ENCODE measurements at places on chromosomes 4 and X.

DNA sequence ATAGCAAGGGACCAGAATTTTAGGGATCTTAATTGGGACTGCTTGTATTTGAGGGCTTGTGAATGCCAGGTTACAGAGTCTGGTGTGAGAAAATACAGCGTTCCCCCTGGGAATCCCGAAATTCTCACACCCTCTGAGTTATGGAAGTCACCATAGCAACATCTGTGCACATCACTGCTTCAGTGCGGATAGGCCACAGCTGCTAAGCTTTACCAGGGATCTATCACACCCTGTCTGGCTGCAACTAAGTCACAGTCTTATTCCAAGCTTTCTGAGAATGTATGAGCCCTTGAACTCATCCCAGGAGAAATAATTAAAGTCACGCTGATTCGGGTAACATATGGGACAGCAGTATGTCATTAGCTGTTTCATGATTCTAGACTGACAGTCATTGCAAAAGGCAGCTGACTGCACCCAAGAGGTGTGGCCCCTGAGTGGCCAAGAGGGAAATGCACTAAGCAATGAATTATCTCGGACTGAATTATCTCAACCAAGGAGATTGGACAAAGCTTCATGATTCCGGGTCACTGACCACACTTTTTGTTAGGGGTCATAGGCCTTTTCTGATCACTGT lies 46.7 kb upstream of the BTC start:
- no peak for DNase-seq

- DNase-seq, result no peak
Observed at GRCh38 chrX:106999002-106999975, 723 bp downstream of the MORC4 start.

DNA sequence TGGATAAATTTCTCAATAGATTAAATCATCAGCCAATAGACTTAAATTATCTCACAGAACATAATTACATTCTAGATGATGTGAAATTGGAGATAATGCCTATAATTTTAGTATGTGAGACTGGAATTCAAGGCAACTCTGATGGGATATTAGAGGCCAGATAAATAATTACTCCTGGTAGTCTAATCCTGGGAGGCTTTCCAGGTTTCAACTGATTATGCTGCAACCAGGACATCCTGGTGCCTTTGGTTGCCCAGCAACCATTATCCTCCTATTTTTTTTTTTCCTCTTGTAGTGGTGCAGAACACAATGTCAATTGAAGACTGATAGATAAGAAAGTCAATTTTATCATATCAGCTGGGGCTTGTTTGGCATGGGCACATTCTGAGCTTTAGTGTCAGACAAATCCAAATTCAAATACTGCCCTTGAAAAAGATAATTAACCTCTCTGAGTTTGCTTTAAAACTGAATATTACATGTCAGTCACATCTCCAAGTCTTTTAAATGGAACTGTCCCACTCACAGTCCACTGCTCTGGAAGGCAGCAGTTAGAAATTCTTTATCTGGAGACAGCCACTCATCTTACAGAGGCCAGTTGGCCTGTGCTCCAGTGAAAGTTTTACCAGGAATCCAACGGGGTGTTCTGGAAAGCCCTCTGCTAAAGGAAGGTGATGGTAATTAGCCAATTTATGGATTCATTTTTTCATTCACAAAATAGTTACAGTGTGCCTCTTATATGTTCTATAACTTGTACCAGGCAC lies 95.3 kb upstream of the GUCY1A1 start:
- no peak for DNase-seq

- DNase-seq, result no peak
Observed at GRCh38 chr4:159047478-159048165, 55.3 kb upstream of the RAPGEF2 start.

- no peak for DNase-seq
Observed at GRCh38 chrX:31819455-31819854, 747.6 kb upstream of the FTHL17 start.

- no peak for DNase-seq
Observed at GRCh38 chr4:56757261-56757746, 64.2 kb downstream of the SPINK2 start.

DNA sequence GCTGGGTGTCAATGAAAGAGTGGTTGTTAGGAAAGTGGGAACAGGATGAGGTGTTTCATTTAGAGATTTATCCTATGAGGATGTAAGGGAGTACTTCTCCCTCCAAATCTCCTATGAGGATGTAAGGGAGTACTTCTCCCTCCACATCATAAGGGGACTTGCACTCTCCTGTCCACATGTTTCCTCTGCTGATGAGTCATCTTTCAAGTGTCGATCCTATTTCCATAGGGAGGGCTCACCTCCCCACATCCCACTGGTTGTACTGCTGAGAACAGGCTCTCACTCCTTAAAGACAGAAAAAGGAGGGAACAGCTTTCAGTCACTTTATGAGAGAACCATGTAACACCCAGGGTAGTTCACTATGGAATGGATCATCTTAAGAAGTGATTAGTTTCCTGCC lies 65.0 kb downstream of the INPP4B start:
- no peak for DNase-seq

GRCh38 chr4:133186210-133186609 lies 37.1 kb downstream of the PCDH10 start:
- no peak for DNase-seq

DNA sequence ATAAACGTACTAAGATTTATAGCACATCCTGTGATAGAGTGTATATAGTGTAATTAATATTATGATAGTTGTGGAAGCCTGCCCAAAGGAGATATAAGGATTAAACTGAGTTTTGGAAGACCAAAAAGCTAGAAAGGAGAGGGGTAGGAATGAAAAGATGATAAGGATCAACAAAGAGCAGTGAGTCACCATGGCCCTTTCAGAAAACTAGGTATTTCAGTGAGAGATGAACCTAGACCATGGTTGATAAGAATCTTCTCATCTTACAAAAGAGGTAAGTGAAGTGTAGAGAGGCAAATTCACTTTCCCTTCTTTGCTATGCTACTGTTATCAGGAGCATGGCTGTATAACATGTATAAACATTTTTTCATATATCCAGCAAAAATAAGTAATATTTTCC lies 133.8 kb upstream of the PLAC1 start:
- DNase-seq, result no peak

GRCh38 chr4:82780752-82781231 lies 17.8 kb downstream of the SCD5 start:
- DNase-seq, result no peak

DNA sequence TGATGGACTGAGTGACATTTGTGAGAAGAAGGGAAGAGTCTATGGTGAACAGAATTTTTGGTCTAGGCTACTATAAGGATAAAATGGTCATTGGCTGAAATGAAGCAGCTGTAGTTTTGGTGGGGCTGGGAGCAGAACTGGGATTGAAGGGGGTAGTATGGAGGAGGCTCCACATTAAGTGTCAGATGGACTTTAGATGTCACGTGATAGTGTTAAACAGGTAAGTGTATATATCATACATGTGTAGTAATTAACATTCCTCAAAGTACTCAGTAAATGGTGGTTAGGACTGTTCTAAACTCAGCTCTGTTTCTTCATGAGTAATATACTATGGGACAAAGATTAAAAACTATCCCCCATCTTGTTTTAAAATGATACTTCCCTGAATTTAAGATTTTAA lies 947.9 kb downstream of the PDHA2 start:
- DNase-seq, result no peak

DNA sequence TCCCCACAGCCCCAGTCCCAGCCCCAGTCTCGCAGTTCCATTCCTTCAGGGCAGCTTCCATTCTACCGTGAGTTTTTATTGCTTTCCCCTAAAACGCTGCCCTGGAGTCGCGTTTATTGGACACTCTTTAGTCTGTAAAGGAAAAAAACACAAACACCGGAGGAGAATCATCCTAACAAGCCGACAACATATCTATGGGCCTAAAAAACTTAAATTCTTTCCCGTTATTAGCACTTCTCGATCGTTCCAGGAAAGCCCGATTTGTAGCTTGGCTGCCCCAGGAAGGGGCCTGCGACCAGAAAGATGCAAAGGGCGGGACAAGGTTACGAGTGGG lies 178.5 kb downstream of the CBR4 start:
- DNase-seq, result no peak

DNA sequence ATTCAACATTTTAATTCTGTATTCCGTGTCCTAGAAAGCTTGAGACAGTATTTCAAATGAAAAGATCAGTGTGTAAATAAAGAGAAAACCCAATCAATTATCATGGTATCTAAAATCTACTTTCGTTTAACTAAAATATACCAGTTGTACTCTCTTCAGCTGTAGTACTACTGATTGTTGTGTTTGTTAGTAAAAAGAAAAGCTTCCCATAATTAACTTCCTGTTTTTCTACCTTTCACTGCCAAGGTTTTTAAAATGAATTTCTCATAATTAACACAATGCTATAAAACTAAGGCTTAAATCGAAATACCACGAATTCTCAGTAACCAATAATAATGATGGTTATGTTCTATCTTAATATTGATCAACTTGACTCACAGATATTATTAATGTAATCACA lies 37.4 kb downstream of the PPP3CA start:
- no peak for DNase-seq

DNA sequence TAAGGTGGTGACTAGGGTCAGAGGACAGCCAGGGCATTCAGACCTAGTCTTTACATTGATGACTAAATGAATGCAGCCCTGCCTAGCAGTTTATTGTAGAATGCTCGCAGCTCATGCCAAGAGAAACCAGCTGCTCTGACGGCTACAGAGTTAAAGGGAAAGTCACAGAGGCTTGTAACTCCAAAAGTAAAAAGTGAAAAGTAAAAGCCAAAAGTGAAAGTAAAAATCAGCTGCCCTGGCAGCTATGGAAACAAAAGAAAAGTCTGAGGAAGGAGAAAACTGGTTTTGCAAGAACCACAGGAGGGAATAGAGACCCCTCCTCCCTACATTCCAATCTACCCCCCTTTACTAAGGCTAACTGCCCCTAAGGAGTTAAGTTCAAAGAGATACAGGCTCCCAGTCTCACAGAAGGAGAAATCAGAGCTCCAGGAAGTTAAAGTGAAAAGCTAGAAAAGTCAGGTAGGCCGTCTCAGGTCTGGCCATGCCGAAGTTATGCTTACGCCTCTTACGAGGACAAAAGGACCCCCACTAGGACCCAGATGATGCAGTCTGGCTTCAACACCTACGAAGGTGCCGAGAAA lies 6.0 kb downstream of the GAGE10 start:
- no peak for DNase-seq

DNA sequence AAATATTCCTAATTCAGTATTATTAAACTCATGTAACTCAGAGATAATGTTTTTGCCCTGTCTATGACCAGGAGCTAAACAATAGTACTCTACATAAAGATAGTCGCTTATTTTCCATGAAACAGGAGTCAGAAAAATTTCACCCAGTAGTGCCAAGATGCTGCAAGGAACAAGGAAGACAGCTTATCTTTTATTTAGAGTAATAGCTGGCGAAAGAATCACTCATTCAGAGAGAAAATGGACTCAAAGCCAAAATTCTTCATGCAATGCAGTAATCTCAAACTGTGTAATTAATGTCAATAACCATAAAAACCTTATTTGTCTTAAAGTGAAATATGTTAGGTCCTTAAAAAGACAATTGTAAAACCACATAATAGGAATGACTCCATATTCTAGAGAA lies 477.8 kb downstream of the ANKRD50 start:
- DNase-seq, result no peak

- no peak for DNase-seq
Observed at GRCh38 chr4:4249866-4250265, 1.8 kb upstream of the TMEM128 start.

- DNase-seq, result no peak
Observed at GRCh38 chr4:26174027-26174426, 146.8 kb upstream of the RBPJ start.

DNA sequence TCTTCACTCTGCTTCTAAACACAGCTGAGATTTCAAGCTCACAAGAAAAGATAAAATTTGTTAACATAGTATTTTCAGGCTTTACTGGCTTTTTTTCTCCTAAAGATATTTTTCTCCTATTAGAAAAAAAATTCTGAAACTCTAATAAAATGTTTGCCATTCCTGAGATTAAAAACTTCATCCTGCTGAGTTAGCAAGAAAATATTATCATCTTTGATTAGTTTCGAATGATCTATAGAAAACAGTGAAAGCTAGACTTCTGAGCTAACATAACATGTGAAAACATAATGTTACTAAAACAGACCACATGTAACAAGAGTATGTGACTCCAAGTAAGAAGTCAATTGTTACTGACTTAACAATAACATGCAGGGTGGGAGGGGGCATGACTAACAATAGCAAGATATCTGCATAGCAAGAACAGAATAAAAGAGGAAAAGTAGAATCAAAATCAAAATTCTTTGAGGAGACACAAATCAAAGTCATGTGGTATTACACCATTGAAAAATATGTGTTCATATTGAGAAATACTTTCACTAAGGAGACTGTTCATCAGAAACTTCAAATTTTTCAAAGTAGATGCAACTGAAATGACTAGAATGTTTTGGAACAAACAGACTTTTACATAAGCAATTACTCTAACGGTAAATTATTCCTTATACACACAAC lies 14.5 kb downstream of the TBCK start:
- DNase-seq, result no peak

DNA sequence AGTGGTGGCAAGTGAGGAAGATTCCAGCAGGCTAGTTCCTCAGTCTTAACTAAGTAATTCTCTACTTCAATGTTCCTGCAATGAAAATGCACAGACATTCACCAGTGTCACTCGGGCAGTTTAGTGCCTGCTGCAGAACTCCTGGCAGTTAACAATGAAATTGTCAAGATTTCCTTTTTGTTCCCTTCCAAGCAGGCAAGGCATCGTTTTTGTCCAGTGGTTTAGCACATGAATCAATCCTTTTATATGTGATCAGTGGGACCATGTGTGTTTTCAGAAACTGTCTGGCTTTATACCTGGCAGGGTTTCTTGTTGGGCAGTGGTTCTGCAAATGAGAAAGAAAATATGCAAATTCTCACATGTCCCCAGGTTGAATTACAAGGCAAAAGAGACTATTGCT lies 122.2 kb downstream of the GBA3 start:
- DNase-seq, result no peak

GRCh38 chr4:102692474-102692873 lies 68.3 kb downstream of the MANBA start:
- no peak for DNase-seq

DNA sequence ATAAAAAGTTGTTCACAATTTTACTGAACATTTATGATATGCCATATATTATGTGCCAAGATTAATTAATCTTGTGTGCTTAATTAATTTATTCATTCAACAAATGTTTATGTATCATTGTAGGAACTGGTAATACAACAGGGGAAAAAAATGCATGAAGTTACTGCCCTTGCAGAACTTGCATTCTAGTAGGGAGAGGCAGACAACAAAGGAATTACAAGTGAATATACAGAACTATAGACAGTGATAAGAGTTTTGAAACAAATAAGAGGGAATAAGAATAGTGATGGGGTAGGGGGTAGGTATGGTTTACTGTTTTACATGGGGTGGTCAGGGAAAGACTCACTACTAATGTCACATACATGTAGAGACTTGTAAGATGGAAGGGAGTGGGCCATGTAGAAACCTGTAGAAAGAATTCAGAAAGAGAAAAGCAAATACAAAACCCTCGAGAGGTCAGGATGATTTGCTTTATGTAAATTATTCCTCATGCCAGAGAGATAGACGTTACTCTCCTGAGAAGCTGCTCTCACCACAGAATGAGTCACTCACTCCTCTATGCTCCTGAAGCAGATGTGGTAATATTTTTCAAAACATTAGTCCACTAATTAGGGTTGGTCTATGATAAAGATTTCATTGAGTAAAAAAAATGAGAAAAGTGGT lies 855.0 kb upstream of the GRID2 start:
- no peak for DNase-seq

- no peak for DNase-seq
Observed at GRCh38 chr4:73822389-73822788, 14.1 kb upstream of the CXCL6 start.
